Sciatic nerve (tissue), 2 donors: ENCODE measurements at places on chromosomes 6 and 20.

GRCh38 chr6:22149501-22150367, 147.1 kb downstream of the PRL start:
- no peak for DNase-seq

DNA sequence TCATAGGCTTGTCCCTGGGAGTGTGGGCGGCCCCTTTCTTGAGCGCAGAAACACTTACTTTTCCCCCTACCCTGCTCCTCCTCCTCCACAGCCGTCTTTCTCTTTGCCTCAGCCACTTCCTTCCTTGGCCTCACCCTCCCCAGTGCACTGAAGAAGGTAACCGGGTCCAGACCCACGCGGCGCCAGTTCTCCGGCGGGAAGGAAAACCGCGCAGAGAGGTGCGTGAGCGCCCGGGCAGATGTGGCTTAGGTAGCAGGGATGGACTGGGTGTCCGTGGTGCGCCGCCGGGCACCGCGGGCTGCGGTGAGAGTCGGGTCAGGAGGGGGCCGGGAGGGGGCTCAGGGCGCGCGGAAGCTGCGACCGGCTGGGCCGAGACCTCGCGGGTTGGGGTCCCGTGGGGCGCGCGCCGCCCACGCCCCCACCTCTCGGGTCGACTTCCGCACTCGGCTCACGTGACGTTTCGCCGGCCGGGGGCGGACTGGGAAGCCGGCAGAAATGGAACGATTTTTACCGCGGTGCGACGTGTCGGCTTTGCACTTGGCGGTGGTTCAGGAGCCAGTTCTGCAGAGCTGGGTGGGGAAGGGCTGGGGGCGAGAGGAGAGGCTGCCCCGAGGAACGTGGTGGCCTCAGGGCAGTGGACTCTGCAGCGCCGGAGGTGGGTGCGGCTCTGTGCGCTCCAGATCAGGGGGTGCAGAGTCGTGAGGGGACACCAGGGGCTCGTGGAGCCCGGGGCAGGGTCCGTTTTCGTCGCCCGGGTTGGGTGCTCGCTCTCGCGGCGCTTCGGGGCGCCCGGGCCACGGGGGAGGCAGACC, at the start of gene ABRACL:
TSS of gene ABRACL (plus strand) at position 88 of the 812 bp plus-strand sequence. CDS start 5,416 bp downstream, outside the sequence.
- peak; percentile 73 for DNase-seq

DNA sequence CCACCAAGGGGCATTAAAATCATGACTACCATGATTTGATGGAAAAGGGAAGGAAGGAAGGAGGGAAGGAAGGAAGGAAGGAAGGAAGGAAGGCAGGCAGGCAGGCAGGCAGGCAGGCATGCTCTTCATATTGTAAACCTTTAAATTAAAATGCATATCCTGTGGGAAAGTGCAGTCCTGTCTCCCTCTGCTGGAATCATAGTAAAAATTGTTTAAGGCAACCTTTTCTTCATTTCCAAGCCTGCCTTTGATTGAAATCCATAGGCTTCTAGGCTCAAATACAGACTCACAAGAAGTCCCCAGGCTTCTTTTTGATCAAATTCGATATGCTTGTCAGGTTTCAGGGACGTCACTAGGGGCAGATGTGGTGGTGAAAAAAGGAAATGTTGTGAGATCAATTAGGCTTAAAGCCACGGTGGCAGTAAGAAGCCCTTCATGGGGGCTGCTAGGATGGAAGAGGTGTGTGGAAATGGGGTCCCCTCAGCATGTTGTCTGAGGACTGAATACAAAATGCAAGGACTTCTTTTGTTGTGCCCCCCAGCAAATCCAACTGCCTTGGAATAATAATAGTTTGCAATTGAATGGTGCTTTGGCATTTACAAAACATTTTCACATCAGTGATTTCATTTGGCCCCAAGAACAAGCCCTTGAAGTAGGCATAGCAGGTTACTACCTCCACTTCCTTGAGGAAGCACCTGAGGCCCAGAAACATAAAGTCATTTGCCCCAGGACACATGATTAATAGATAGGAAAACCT, 25.6 kb upstream of the GABRR1 start:
- DNase-seq = no peak

DNA sequence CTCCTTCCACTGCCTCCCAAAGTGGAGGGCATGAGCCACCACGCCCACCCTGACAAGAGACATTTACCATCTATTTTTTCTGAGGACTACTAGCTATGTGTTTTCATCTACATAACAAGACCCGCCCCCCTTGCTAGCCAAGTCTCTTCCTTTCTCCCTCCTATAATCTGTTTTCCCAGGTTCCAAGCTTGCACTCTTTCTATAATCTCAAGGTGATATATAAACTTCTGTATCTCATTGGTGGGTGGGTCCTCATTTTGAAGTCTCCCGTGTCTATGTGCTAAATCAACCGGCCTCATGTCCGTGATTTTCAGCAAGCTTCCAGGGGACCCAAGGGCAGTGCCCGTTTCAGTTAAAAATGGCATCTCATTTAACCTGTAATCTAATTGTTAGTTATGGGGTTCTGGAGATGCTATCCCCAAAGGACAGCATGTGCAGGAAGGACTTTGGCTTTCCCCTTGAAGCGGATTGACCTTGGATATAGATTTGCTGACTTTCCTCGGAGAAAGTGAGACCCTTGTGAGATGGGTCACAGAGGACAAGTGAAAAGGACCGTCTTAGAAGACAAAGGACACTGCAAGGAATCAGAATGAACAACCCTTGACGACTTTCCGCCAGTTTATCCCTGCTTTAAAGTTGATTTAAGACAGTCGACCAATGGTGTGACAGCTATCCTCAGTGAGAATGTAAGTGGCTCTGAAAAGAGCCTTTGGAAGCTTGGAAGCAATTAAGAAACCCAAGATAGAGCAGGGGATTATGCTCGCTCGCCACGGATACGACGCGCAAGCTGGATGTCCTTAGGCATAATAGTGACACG, 22.4 kb downstream of the OR2B2 start:
- DNase-seq = no peak

- DNase-seq = no peak
These were observed 31.1 kb downstream of the UTRN start for GRCh38 chr6:144315981-144316861.

GRCh38 chr6:447381-448165, 56.0 kb downstream of the IRF4 start:
- peak; percentile 48 for DNase-seq

DNA sequence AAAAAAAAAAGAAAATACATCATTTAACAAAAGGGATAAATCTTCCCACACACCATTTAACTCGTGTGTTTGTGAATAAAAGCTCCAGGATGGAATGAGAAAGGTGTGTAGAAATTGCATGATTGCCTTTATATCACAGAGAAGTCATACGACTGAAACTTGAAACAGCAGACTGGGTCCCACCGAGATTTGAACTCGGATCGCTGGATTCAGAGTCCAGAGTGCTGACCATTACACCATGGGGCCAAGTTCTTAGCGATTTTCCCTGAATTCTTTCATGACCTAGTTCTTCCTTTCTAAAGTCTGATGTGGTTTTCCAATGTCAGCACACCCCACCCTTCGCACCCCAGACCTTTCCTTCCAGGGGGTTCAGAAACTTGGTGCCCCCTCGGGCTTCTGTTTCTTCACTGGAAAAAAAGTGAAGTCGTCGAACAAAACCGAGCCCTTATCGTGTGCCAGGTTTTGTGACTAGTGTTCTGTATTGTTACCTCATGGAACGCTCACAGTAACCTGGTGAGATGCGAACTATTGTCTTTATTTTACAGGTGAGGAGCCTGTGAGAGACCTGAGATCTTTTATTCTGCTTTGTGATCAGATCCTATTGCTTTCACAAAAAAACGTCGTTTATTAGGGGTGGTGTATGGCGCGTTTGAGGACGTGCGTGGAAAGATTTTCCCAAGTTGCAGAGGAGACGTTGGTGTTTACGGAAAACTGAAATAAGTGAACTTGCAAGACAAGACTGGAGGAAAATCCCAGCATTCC, 120.8 kb downstream of the OR2B2 start:
- DNase-seq = peak; percentile 78

DNA sequence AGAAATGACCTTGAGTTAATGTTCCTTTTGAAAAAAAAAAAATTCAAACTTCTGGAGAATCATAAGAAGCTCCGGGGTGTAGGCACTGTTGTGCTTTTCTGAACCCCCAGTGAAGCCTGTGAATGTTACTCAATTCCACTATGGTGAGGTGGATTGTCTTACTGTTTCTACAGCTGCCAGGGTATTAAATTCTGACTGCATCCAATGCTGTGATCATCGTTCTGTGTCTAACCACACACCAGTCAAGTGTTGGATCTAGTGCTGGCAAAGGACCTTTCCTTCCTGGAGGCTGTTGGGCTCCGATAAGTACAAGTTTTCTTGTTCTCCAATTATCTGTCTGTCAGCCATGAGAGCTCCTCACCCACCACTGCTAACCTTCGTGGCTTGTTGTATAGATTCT, 162.0 kb upstream of the EPHA7 start:
- DNase-seq = no peak

DNA sequence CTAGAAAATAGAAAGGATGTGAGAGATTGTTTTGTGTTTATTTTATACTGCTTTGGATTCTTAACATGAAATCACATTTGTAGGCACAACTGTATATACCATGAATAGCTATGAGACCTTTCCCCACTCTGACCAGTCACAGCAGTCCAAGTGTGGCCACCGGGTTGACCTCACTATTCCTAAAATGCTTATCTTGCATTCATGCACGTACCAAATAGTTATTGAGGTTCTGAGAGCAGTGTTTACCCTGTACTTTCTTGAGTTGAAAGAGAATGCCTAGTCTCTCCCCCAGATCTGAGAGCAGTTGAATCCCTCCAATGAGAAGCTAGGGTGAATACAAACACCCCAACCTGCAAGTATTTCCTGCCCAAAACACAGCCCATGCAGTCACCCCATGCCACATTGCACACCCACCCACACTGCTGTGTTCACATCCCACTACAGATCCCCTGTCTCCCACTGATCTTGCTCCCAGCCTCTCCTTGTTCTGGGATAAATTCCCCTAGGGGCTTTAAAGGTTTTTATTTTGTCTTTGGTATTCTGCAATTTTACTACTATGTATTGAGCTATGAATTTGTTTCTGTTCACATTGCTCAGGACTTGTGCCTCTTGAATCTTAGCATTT, 51.6 kb downstream of the GOPC start:
- no peak for DNase-seq

- DNase-seq = peak; percentile 56
These were observed 88.6 kb downstream of the ERMARD start for GRCh38 chr6:169839898-169840631.

- DNase-seq = no peak
These were observed 165.8 kb upstream of the SYNDIG1 start for GRCh38 chr20:24303393-24304170.

DNA sequence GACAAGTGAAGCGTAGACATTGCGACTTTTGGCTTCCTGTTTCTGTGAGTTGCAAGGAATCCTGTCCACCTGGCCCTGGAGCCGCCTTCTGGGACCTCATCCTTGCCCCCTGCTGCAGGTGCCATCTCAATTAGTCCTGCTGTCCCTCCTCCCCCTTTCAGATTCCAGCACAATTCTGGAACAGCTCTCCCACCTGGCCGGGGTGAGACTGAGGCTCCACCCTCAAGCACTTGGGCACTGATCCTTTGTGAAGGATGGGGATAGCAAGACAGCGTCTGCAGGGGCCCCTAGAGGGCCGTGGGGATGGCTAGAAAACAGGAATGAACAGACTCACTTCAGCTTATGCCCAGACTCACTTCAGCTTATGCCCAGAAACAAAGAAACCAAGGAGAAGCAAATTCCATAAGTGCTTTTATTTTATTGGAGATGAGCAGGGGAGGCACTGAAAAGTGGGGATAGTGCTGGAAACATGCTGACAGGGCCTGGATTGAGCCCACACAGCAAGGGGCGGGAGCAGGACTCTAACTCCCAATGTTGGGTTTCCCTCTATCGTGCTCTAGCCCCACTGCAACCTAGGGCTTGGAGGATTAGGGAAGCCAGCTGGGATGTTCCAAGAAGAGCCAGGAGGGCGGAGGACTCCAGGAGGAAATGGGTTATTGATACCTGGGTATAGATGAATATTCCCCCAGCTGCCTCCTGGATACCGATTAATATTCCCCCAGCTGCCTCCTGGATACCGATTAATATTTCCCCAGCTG, 1.4 kb downstream of the C6orf15 start:
- no peak for DNase-seq

GRCh38 chr6:130858498-130859160, 31.4 kb downstream of the SMLR1 start:
- DNase-seq = no peak
